ENCODE measurements at places on chromosomes 1 and 21. TPM values are rescaled to one million over a fixed set of nuclear protein-coding genes. Genes with fewer than 3 reads are reported as not detected.

DNA sequence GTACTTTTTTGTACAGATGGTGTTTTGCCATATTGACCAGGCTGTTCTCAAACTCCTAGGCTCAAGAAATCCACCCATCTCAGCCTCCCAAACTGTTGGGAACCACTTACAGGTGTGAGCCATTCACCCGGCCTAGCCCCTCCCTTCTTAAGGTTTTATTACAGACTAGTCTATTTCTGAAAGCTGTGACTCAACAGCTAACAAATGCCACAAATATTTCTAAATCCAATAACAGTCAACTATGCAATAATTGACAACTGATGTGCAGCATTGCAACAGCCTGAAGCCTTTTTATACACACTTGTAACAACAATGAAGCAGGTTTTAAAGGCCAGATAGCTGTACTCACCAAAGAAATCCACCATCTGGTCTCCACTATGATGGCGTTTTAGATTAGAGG is 51.4 kb downstream of the GRIK1 start:
- H3K4me3 ChIP-seq = no peak overlapping the region
- DNase-seq = no peak

GRCh38 chr1:55861676-55862340 is 646.6 kb upstream of the USP24 start:
- DNase-seq = no peak
- no peak overlapping the region for H3K27ac ChIP-seq
- no peaks in the 10 kb centered on the region for H3K4me1 ChIP-seq

- H3K4me3 ChIP-seq = no peak overlapping the region
- 0 out of 2 replicates have a peak, but pooled peaks cover under 1% of the 10 kb centered on the region for H3K27me3 ChIP-seq
- H3K4me1 ChIP-seq = no peaks in the 10 kb centered on the region
- no peak for DNase-seq
- H3K36me3 ChIP-seq = no peaks in the 10 kb centered on the region
Measured at GRCh38 chr1:101338714-101339430, 102.1 kb downstream of the S1PR1 start.

DNA sequence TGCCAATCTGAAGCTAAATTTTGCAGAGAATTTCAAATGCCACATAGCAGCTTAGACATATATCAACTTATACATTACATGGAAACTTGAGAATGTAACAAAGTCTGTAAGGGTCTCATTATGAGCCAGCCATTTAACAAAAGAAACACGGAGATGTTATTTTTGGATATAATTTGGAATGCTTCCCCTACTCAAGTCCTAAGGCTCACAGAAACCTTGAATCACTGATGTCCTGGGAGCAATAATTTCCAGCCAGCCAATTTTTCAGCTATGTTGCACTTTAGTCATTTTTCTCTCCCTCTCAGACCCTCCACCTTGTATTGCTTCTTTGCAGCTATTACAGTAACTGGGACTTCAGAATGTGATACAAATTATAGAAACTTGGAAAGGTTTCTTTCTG is 56.9 kb downstream of the EIF2B3 start:
- H3K4me3 ChIP-seq = no peak overlapping the region
- no peak for DNase-seq
- peaks cover 9% of the 10 kb centered on the region for H3K4me1 ChIP-seq
- H3K27ac ChIP-seq = no peak overlapping the region
- H3K36me3 ChIP-seq = no peaks in the 10 kb centered on the region

Gene SUSD4
- total RNA-seq = 0.59 TPM

Gene MTARC1
- total RNA-seq = 26.5 TPM

GRCh38 chr1:65398083-65398482 is 22.4 kb upstream of the LEPR start:
- H3K4me1 ChIP-seq = no peaks in the 10 kb centered on the region
- DNase-seq = no peak
- no peak overlapping the region for H3K4me3 ChIP-seq
- no peak overlapping the region for H3K27ac ChIP-seq
- no peaks in the 10 kb centered on the region for H3K36me3 ChIP-seq
- H3K27me3 ChIP-seq = no peaks in the 10 kb centered on the region

Gene MROH9
- total RNA-seq = not detected

Gene TUFT1
- 12.3 TPM for total RNA-seq

GRCh38 chr1:7178336-7178735 is 393.1 kb downstream of the CAMTA1 start:
- H3K36me3 ChIP-seq = no peaks in the 10 kb centered on the region
- no peak overlapping the region for H3K27ac ChIP-seq
- no peaks in the 10 kb centered on the region for H3K27me3 ChIP-seq
- H3K4me3 ChIP-seq = no peak overlapping the region
- DNase-seq = no peak

- peaks cover 9% of the 10 kb centered on the region for H3K27me3 ChIP-seq
- no peak for DNase-seq
- H3K4me1 ChIP-seq = no peaks in the 10 kb centered on the region
- no peak overlapping the region for H3K4me3 ChIP-seq
- H3K36me3 ChIP-seq = no peaks in the 10 kb centered on the region
- no peak overlapping the region for H3K27ac ChIP-seq
Measured at GRCh38 chr1:34929853-34930701, 627 bp upstream of the DLGAP3 start.

GRCh38 chr1:164774819-164775654 is 216.1 kb downstream of the PBX1 start:
- H3K4me3 ChIP-seq = no peak overlapping the region
- no peaks in the 10 kb centered on the region for H3K27me3 ChIP-seq
- peaks cover 39% of the 10 kb centered on the region for H3K4me1 ChIP-seq
- no peak for DNase-seq

GRCh38 chr21:31873696-31874599 is 1.1 kb downstream of the HUNK start:
- H3K27me3 ChIP-seq = peaks cover 40% of the 10 kb centered on the region
- H3K4me3 ChIP-seq = no peak overlapping the region
- no peaks in the 10 kb centered on the region for H3K4me1 ChIP-seq
- no peaks in the 10 kb centered on the region for H3K36me3 ChIP-seq

Gene WLS
- 38.0 TPM for total RNA-seq

Gene SLC2A1
- total RNA-seq = 248 TPM

DNA sequence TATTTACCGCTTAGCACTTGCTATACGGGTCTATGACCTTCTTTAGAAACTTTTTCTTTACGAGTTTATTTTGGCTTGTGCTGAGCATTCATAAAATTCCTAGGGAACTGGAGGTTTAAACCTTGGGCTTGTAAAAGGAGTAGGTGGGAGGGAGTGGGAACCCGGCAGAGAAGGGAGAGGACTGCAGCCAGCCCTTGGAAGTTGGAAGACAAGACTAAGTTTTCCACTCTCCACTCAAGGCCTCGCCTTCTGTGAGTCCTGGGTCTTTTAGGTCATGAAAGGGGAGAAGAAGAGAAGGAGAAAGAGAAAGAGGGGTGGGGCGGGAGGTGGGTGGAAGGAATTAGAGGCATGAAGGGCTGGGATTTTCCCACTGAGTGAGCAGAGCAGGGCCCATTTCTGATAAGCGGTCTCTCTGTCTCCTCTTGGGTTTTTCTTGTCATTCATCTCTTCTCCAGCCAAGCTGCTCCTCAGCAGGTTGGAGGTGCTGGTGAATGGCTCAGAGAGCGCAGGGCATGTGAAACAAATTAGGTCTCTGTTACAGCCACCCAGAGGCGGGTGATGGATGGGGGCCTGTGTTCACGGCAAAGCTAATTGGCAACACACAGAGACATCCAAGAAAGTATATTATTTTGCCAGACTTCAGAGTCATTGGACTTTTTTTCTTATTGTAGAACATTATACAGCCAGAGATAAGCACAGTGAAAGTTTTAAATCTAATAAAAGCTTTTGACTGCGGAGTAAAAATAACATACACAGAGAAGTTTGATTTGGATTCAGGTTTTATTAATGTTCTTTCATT is 247.3 kb downstream of the FOXD2 start:
- no peak overlapping the region for H3K4me3 ChIP-seq
- H3K4me1 ChIP-seq = peaks cover 10% of the 10 kb centered on the region

DNA sequence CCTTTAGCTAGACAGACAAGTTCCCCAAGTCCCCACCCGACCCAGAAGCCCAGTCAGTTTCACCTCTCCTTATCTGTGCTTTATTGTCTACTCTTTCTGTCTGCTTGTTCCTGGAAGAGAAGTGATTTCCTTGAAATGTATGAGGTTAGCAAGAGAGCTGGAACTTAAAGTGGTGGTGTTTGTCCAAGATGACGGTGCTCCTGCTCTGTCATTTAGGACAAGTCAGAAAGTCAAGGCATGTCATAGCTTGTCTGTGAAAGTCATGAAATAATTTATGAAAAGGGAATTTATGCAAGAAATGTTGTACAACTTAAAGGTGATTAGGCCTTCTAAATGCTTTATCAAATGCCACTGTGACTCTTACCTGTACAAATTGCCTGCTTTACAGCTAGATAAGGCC is 178.1 kb downstream of the PLA2G4A start:
- no peak for DNase-seq
- H3K27me3 ChIP-seq = no peaks in the 10 kb centered on the region
- H3K4me3 ChIP-seq = no peak overlapping the region
- H3K4me1 ChIP-seq = no peaks in the 10 kb centered on the region
- H3K27ac ChIP-seq = no peak overlapping the region

Measured in HCT116 (cell line).